ENCODE measurements at places on chromosomes 16 and 17.

- no peak for DNase-seq
Measured at GRCh38 chr17:17391668-17392370, 85.0 kb upstream of the MED9 start.

- DNase-seq = no peak
Measured at GRCh38 chr17:3400055-3400454, 1.8 kb upstream of the OR1E1 start.

- DNase-seq = no peak
Measured at GRCh38 chr17:47401100-47401499, 77.3 kb downstream of the EFCAB13 start.

DNA sequence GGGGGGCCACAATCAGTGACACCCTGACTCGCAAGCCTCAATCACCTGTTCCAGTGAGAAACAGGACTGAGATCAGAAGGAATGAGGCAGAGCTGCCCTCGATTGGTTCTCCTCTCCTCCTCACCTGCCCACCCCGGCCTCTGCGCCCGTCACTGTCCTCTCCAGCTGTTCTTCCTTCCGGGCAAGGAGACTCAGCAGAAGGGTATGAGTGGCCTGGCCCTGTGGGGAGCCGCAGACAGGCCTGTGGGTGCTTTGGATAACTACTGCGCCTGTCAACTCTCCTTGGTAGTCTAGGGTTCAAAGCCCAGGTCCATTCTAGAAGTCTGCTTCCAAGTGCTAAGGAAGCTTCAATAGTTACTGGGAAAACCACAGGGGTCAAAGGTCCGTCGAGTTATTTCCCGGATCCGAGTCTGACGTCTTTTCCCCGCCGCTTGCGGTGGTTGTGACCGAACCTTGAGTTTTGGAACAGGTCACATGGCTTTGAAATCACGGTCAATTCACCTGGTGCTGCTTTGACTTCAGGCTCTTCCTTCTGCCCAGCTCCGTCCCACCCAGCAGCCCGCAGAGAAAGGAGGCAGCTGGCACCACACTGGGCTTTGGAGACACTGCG lies 8.3 kb downstream of the CARD14 start:
- DNase-seq = no peak

GRCh38 chr17:66580184-66580955 lies 254.5 kb upstream of the CACNG5 start:
- DNase-seq = no peak

DNA sequence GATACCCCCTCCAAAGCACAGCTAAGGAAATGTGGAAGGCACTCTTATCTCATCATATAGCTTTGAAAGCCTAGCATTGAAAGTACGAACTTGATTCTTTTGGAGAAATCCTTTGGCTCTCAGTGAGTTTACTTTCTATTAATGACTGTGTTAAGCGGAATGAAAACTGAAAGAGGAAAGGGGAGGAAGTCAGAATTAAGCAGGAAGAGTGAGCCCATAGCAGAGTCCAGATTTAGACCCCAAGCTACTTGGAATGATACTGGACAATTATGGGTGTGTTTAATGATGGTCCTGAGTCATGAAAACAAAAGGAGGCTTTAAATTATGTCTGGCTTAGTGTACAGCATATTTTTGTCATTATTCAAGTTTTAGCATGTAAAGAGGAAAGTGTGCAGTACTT lies 42.2 kb downstream of the TENT4B start:
- no peak for DNase-seq

DNA sequence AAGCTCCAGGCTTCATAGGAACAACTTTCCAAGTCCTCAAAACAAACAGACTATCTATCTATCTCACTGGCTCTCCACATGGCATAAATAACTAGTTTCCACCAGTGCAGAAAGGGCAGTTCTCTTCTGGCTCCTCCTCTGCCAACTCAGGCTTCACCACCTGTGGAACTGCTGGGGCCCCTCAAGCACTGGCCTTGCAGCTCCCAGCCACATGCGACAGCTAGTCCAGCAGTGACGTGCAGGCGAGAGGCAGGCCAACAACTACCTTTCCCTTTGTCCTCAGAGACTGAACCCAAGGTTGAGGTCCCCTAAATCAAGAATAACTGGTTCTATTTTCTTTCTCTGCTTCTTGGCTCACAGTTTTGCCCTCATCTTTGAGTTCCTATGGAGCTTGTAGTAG lies 137.6 kb downstream of the AATF start:
- no peak for DNase-seq

GRCh38 chr17:14845591-14846281 lies 419.4 kb downstream of the PMP22 start:
- DNase-seq = no peak

- DNase-seq = no peak
Measured at GRCh38 chr17:28039251-28039650, 3.2 kb upstream of the NLK start.

DNA sequence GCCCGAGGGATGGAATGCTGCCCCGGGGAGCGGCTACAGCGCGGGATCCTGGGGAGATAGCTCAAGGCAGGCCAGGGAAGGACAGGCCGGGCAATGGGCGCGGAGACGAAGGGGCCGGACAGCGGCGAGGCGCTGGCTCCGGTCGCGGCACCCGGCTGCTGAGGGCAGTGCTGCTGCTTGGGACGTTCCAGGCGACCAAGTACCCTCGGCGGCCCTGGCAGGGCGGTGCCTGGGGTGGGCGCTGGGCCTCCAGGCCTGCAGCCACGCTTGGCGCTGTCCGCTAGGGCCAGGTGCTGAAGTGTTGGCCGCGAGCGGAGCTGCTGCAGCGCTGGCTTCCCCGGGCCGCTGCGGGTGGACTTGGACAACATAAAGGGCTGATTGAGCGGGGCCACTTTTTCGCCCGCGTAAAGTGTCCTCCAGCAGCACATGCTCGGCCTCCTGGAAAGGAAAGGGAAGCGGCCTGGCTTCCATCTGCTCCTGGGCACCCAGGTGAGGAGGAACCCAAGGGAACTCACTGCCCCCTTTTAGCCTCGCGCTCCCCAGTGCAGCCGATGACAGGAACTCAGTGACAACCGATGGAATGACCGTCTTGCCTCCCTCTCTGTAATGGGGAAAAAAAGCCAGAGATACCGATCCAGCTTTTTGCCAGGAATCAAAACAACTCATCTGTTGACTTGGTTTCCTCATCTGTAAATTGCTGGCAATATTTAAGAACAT lies 23.7 kb downstream of the CLEC3A start:
- DNase-seq = no peak

DNA sequence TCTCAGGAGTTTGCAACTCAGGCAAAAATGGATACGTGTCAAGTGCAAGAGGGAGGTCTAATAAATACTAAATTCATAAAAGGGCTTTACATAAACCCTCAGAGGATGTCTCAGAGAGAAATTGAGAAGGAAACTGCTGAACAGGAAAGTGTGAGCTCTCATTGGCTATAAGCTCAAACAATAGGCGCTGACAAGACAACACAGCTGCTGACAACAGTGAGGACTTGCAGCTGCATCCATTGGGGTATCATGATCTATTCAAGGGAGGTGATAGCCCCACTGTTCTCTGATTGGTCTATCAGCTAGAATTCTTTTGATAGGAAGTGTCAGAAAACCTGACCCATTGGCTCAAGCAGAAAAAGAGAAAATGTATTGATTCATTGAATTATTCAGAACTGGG lies 187.2 kb downstream of the CBLN1 start:
- DNase-seq = no peak

DNA sequence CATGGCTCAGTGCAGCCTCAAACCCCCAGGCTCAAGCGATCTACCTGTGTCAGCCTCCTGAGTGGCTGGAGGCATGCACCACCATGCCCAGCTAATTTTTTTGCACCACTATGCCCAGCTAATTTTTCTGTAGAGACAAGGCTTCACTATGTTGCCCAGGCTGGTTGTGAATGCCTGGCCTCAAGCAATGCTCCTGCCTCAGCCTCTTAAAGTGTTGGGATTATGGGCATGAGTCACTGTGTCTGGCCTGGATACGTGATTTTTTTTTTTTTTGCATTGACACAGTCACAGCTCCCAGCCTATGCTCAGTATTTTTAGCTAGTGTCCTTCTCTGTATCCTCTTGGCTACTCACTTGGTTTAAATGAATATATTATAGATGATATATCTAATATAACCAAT lies 377.0 kb upstream of the TNRC6C start:
- no peak for DNase-seq

DNA sequence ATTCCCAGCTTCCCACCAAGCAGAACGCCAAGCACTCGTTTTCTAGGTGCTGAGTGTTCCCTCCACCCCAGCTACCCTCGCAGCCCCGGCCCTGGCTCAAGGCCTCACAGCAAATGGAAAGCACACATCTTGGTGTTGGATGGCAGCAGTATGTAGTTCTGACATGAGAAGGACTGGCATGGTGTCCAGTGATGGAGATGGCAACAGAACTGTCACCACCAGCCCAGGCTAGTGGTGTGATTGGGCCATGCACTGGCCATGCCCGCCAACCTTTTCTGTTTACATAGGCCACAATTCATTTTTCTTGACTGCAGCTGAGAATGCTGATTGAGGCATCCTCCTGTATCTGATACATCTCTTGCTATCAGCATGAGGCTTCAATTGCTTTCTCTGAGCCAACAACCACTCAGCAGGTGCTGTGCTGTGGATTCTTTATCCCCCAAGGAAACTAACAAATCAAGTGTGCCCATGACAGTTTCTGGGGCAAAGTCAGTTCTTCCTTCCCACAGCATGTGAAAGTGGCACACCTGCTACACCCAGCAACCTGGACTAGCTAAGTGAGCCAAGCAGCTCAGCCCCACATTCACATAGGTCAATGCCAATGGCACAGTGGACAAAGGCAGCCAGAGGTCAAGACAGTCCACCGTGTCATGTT lies 3.8 kb downstream of the SLC12A4 start:
- DNase-seq = no peak

DNA sequence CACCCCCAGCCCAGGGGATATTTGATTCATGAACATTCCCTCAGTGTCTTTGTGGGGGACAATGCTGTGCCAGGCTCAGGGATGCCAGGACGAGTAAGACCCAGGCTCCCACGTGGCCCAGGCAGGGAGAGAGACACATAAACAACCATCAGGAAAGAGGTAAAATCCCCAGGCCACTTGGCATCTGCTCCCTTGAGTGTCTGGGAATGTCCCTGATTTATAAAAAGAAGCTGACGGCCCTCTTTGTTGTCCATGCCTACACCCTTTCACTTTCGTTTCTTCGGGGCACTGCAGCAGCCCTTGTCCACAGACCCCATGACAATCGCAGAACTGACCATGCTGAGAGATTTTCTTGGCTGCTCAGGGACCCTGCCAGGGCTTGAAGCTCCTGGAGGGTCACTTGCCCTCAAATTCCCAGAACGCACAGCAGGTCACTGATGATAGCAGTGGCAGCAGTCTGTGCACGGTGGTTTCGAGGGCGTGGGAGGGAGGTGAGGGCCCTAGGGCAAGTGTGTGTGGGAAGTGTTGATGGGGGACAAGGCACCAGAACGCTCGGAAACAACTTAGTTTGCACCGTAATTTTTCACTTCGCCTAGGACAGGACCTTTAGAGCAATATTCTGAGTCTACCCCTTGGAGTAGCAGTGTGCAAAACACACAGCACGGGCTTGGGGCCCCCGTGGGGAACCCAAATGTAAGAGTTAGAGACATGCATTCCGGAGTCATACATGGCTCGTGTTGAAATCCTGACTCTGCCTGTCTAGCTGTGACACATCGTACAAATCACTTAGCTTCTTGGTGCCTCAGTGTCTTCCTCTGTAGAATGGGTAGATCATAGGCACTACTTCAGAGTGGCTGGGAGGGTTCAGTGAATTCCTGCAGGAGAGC lies 4.7 kb downstream of the NOD2 start:
- no peak for DNase-seq

- no peak for DNase-seq
Measured at GRCh38 chr17:16915752-16916556, 56.0 kb downstream of the TNFRSF13B start.

DNA sequence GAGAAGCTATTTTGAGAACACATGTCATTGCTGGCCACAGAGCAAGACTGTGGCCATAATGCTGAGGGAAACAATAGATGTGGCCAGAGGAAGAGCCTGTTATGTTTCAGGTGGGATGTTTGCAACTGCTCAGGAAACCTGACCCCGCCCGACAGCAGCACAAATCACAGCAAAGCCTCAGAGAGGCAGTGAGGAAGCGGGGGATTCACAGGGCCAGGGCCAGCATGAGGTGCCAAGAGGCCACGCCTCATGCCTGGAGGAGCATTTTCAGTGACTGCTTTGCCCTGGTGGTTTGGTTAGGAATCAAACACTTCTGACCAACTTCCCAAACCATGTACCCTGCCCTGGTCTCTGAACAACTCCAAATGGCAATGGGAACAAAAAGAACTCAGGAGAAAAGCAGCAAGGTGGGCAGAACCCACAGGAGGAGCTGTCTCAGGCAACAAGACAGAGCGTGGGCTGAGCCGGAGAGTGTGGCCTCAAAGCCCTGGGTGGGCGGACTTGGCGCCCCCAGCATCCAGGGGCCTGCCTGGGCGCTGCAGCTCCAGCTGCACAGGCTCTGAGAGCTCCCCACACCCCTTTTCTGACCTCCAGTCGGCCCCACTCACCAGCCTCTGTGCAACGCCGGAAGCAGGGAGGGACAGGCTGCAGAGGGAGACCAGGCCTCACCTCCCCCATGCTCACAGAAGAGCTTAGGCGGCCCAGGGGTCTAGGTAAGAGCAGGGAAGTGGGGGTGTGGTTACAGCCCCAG lies 20.6 kb downstream of the HIC1 start:
- no peak for DNase-seq

DNA sequence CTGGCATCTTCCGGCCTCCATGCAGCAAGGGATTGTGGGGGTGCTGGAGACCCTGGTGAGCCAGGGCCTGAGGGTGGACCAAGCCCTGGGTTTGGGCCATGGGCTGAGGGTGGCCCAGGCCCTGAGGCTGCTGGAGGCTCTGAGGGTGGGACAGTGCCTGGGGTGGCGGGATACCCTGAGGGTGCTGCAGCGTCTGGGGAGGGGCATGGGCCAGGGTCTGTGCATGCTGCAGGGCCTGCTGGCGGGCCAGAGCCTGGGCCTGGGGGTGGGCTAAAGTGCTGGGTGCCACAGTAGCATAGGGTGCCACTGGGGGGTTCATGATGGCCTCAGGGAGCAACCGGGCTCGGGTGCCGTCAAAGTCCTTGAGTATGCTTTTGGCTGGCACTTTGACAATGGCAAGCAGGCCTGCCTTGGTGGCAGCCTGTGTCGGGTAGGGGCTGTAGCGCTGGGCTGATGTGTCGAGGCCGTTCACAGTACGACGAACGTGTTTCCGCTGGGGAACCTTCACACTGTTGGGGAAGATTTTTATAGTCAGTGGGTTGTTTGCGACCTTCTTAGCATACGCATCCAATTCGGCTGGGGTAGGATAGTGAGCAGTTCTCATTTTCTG lies 15.6 kb downstream of the TRAF4 start:
- DNase-seq = no peak

DNA sequence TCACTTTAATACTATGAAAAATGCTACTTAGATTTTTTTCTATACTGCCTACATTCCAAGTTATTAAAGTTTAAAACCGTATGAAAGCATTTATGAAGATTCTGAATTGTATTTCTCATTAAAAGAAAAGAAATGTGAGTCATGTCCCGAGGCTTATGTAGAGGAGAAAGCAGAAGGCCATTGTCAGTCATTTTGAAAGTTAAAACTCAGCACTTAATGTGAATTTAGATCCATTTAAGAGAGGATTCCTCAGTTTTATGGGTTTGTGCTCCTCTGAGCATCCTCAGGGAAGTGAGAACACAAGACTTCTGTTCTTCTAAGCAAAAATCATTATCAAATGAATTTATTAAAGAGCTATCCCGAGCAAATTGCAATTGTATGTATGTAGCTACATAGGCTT lies 11.8 kb downstream of the C17orf75 start:
- no peak for DNase-seq

- peak; percentile 19 for DNase-seq
Measured at GRCh38 chr17:2107506-2107905, 52.6 kb downstream of the HIC1 start.

Data from DMS 273 treated with DMSO at 0.1 percent for 48 hours (cell line).